ENCODE measurements at places on chromosomes 2 and 18.

DNA sequence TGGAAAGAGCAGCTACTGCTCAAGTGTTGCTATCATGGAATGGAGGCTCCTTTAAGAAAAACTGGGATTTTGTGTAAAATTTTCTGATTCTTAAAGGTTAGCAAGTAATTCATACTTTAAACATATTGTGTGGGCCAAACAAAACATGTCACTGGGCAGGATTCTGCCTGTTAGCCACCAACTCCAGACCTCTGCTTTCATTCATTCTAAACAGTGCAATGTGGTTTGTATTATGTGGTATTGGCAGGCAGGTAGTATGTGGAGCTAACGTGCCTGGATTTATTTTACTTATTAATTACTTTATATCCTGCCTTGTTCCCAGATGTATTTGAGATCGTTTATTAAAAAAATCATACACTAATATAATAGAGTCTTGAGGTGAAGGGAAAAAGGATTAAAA, 1521.3 kb upstream of the ACVR2A start:
- DNase-seq, result no peak

DNA sequence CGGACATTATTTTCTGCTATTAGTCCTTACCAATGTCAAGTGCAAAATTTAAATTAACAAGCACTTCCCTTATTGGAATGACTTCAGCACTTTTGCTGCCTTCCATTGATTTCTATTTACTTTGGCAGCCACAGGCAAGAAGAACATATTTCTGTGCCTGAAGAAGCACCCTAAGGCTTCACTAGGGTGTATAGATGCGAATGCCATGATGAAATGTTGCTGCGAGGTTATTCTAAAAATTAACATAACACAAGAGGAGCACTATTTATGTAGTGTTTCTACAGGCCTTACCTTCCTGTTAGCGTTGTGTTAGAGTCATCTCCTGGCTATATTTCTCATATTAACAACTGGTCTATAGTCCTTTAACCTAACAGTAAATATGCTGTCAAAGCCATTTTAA, 365.0 kb upstream of the HNRNPA3 start:
- no peak for DNase-seq

DNA sequence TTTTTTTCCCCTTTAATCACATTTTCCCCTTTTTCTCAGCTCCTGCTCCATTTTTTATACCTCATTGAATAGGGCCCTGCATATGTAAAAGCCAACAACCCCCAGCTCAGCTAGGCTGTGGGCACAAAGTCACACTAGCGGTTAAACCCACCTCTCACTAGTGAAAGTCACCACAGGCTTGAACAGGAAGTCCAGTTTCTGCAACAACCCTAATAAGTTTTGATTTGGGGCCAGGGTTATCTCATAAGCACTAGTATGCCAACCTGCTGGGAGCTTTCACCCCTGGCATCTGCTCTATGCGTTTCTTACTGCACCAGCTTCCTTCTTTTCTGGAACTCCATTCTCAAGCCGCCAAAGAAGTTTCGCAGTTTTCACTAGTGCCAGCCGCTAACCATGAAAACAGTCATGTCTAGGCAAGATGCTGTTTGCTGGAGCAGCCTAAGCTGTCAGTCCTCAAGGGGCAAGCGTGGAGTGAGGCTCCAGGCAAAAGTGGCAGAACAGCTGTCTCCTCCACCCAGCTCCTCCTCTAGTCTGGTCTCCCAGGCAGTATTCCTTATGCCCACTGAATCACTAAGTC, 197.0 kb upstream of the MEIS1 start:
- no peak for DNase-seq

DNA sequence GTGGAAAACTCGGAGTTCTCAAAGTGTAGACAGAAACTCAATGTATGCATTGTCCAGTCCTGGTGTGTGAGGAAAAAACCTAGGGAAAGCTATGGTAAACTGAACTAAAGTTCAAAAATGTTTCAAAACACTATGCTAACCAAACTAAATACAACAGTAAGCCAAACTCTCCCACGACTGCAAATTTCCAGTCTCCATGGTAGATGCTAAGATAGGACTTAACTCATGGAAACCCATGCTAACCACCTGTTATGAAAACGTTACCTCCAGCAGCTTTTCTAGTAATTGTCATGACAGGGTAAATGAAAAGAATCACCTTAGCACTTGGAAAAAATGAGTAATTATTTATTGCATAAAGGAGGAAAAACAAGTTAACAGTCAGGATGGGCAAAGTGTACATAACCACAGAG, 135.7 kb upstream of the EPC2 start:
- no peak for DNase-seq

DNA sequence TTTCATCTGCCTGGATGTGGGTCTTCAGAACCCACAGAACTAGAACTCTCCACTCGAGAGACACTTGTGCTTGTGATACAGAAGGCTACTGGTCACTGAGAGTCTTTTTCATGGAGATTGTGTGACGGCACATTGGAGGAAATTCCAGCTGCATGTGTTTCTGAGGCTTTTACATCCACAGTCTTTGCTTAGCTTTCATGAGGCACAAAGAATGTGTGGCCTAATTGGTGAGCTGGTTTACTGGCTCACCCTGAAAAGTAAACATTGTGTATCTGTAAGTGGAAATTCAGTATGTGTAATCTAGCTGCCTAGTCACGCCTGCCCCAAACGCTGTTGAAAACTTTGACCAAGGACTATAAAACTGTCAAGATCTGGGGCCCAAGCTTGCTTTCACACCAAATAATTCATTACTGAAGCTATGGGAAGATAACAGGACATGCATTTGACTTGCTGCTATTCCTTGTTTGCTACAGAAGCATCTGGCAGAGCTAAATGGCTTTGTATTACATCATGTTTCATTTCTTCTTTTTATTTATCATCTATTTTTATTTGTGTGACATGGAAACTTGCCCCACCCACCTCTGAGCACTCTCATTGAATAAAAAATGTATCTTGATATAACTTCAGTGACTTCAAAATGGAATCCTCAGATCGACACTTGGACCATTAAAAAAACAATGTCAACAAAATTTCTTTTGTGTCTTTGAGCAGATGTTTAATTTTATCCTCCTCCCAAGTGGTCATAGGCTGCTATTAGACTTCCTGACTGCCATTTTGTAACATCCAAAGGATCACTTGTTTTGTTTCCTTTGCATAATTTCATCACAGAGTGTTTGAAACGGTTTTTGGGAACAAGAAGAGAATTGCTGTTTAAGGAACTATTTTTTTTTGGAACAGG, 80.2 kb downstream of the EFEMP1 start:
- DNase-seq, result no peak

DNA sequence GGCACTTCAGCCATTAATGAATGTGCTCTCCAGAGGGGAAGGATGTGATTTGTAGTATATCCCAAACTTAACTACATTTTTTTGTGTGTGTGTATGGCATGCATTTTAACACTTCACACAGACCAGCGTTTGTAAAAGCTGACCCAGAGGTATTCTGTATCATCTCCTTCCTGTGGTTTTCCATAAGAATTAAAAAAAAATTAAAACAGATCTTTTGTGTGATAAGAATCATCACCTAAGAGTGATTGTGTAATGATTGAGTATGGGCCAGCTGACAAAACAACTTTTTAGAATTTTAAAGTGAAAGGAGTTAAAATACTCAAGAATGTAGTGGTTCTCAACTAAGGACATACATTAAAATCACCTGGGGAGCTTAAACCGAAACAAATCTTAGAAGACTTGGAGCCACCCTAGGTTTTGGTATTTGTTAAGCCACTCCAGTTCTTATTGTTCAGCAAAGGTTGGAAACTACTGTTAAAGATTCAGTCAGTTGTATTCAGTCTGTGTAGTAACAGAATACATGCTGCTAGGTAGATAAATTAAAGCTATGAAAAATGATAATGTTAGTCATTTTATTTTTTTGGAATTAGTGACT, 120.1 kb downstream of the HAUS1 start:
- no peak for DNase-seq

- DNase-seq, result no peak
Observed at GRCh38 chr2:21095178-21095577, 28.6 kb upstream of the TDRD15 start.

GRCh38 chr2:64854773-64855237, 134.4 kb upstream of the SLC1A4 start:
- DNase-seq, result peak; percentile 43

DNA sequence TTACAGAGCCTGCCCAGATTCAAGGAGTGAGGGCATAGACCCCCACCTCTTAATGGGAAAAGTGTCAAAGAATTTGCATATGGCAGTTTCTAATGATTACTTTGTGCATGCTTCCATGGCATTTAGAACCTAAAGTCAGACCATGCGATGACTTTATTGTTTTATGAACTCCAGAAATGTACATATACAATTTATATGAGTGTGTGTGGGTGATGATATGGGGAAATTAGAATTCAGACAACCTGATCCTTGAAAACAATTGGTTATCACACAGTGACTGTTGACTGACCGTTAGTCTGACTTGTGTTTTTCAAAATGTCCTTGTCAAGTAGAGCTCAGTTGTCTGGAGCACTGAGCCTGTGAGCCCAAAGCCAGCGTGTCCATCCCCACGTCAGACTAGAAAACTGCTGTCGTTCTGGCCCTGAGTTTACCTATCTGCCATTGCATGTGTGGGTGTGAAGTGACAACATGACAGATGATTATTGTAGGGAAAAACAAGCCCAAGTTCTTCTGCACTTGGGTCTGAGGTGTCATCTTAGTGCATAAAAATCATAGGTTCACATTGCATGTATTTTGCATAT, 128.4 kb downstream of the MYO3B start:
- no peak for DNase-seq

DNA sequence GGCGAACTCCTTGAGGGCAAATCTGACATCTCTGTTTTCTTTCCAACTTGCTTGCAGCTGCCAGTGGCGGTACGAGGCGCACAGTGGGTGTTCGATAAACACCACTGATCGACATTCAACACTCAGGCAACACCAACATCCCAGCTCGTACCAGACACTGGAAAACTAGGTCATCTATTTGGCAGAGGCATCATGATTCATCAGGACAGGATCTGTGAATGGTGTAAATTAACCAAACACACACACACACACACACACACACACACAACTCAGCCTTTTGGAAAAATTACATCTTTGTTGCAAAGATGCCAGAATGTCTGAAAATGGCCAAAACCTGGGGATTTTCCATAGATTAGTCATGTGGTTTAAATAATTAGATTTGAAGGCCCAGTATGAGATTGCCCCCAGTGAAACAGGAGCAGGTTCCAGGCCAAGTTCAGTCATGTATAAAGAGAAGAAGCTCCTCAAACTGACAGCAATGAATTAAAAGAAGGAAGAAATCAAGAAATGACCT, 150.5 kb upstream of the NCKAP5 start:
- no peak for DNase-seq

- DNase-seq, result no peak
Observed at GRCh38 chr18:36903215-36903928, 74.4 kb downstream of the KIAA1328 start.

DNA sequence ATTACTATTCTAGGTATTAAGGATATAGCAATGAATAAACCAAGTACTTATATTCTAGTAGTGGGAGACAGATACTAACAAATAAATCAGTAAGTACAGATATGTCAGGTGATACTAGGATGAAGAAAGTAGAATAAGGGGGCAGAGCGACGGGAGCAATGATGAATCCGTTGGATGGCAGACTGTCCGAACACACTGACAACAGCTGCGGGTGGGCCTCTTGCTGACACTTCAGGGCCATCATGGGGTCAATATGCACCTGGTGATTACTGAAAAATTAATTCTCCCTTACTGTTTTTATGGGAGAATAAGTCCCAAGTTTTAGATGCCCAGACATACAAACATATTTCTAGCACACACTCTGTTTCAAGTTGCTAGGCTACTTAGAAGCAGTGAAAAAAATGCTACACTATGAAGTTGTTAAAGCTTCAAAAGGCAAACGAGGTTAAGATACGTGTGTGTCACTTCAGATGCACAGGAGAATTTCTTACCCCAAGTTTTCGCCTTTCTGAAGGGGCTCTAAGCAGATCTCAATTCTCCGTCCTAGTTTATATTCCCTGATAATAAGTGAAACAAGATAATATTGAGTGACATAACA, 78.7 kb downstream of the USP40 start:
- no peak for DNase-seq

DNA sequence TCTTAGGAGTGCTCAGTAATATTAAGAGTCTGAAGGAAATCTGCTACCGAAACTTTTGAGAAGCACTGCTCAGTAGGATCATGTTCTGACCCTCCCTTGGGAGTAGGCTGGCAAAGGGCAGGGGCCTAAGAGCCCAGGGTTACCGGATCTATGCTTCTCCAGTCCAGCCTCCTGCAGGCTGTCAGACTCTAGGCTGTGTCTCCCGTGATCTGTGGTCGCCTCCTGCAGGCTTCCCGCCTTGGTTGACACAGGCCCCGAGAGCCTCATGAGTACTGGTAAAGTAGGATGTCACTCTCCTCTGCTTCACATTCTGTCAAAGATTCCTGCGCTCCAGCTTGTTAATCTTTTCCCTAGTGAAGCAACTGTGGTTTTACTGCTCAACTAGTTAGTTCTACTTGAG, 647.8 kb upstream of the RAB6C start:
- no peak for DNase-seq

- DNase-seq, result peak; percentile 11
Observed at GRCh38 chr18:72652990-72653593, 109.0 kb upstream of the CBLN2 start.

DNA sequence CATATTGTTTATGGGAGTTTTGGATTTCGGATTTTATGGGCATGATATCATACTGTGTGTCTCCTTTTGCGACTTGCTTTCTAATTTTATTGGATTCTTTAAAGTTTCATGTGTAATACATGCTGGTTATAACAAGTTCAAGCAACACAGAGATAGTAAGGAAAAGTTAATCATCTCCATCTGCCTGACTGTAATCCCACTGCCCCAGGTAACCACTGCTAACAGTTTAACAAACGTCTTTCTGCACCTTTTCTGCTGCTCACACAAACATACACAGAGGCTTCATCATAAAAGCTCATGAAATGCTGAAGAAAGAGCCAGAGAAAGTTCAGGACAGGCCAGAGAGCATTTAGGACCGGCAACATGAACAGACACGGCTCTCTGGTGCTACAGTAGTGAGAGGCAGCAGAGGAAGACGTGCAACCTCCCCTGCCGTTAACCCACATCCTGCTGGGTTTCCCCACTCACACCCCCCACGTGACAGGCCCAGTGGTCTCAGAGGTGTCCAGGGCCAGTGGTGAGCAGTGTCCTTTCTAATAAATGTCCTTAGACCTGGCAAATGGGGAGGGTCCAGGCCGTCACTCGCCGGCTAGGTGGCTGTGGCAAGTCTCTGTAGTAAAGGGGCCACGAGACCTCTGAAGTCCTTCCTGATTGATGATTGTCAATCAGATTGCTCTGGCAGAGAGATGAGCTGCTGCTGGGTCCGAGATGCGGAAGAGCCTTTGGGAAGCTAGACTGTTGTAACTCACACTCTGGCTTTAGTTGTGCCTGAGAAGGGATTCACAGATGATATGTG, 43.0 kb upstream of the SLC1A4 start:
- DNase-seq, result peak; percentile 73

DNA sequence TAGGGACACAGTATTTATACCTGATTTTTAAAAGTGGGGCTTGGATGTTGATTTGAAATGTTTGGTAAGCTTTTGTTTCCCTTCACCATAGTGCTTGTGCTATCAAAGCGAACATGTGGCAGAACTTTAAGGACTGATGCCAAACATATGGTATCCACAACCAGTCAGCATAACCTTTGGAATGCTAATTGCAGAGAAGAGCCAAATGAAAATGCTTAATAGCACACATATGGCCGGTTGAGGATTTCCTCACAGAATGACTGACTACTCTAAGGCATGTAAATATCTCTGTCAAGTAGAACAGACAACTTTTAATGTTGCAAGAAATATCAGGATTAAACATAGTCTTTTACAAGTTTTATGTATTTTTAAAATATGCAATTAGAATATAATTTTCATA, 120.9 kb upstream of the COL3A1 start:
- no peak for DNase-seq

GRCh38 chr2:156294945-156295580, 37.5 kb downstream of the NR4A2 start:
- DNase-seq, result no peak

- no peak for DNase-seq
Observed at GRCh38 chr2:133766164-133766832, 198.0 kb upstream of the NCKAP5 start.
